ENCODE measurements at places on chromosomes 2 and 18.

- DNase-seq: no peak
Measured at GRCh38 chr2:236045251-236046235, 122.6 kb downstream of the GBX2 start.

- DNase-seq: peak; percentile 88
Measured at GRCh38 chr2:176269319-176270099, at the start of gene MTX2. TSS of gene MTX2 (plus strand) at chr2:176269442. CDS start at chr2:176269630, 188 bp downstream.

GRCh38 chr18:70499218-70499691 is 210.4 kb downstream of the SOCS6 start:
- DNase-seq: no peak

DNA sequence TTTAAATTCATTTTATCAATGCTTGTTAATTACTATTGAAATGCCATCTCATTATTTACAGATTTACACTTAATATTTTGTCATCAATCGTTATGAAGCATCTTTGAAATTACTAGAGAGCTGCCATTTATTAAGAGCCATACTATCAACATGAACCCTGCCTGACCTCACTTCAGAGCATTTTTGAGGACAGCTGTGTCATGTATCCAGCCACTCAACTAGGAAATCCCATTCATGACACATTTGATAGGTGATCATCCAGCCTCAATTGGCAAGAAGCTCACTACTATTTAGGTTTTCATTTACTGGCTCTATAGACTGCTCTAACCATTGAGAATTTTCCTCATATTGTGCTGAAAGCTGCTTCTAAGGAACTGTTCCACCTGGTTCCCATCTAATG is 40.6 kb upstream of the TLK1 start:
- no peak for DNase-seq

GRCh38 chr2:19538411-19538963 is 180.1 kb upstream of the OSR1 start:
- no peak for DNase-seq

DNA sequence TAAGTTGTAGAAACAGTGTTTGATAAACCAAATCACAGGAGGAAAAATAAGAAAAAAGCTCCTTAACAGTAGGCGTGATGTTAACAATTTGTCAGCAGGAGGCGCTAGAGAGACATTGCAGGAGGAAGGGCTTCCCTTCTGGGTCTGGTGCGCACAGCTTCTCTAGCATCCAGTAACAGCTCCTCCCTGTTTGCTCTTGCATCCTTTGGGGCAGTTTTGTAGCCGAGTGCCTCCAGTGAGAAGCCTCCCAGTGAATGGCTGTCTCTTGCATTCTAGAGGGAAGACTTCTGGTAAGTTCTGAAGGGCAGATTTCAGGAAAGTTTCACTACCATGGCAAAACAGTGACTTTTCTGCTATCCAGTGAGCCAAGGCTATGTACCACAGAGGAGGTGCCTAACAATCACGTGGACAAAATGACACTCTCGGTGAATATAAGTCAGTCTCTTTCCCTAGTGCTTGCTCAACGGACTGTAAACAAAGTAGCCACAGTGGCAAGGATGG is 9.5 kb upstream of the ZNF396 start:
- no peak for DNase-seq

DNA sequence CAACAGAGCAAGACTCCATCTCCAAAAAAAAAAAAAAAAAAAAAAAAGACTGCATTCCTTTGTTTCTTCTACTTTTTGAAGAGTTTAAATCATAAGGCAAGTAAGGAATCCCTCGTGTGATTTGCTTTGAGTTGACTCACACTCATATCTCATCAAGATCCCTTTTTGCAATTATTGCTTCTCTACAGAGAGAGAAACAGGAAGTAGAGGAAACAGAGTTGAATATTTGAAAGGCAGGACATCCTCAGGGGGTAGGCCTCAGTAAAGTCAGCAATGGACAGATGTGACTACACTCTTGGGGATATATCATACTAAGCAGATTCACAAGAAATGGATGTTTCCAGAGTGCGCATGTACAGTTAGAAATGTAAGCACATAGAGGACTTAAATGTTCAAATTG is 11.2 kb upstream of the EFR3B start:
- DNase-seq: no peak

DNA sequence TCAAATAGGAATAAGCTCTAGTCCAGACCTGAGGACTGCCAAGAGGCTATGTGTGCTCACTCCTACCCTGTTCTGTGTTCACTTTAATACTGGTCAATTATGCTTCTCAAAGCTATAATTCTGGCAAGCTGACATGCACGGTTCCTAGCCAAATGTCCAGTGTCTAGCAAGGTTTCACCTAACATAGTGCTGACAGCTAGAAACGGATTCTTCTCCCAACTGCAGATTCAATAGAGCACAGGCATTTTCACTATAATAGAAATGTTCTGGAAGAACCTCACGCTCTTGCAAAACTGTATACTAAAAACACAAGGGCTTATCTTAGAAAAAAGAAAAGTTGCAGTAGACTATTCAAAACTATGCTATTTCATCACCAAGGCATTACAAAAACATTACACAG is 45.1 kb downstream of the HDAC4 start:
- DNase-seq: no peak

DNA sequence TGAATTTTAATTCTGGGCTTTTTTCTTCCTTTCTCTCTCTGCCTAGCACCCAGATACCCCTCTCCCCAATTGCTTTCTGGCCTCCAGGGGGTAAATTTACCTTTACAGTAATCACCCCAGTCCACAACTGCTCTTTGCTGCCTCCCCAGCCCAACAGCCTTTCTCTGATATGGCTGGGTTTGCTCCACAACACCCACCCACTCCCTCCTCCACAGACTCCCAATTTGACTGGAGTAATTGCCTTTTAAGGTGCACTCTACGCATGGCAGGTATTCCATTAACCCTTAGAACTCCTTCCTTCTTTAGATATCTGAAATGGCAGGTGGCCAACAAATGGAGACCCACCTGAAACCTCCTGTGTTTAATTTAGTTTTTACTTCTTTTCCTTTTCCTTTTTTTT is 3.6 kb downstream of the CELF4 start:
- DNase-seq: no peak

DNA sequence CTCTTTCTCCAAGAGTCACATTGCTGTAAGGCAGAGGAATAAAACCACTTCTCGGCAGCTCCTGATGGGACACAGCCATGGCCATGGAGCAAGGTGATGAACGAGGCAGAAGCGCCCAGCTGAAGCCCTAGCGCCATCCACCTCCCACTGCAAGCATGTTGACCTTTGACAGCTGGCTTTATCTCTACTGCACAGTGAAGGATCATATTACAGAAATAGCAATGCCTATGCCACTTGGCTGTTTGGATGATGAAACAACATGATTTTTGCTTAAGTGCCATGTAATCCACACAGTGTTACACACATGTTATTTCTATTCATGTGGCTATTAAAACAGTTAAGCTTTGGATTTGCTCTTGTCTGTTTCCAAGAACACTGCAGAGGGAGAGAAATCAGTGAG is 167.7 kb downstream of the VAPA start:
- DNase-seq: no peak

DNA sequence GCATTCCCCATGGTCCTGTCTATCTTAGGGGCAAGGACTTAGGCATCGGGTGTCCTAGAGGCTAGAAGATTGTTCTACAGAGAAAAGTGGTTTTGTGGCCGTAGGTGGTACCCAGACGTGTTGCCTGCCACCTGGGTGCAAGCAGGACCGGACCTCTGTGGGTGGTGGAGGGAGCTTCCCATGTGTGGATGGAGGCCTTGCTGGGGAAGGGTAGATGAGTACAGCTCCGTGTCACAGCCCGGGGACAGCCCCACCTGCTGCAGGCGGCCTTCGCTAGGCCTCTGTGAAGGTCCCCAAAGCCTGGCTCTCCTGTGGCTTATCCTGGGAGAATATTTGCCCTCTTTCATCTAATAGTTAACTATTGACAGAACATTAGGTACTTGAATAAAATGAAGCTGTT is 25.3 kb downstream of the CTIF start:
- DNase-seq: no peak

GRCh38 chr2:433216-433615 is 145.3 kb upstream of the ALKAL2 start:
- no peak for DNase-seq

DNA sequence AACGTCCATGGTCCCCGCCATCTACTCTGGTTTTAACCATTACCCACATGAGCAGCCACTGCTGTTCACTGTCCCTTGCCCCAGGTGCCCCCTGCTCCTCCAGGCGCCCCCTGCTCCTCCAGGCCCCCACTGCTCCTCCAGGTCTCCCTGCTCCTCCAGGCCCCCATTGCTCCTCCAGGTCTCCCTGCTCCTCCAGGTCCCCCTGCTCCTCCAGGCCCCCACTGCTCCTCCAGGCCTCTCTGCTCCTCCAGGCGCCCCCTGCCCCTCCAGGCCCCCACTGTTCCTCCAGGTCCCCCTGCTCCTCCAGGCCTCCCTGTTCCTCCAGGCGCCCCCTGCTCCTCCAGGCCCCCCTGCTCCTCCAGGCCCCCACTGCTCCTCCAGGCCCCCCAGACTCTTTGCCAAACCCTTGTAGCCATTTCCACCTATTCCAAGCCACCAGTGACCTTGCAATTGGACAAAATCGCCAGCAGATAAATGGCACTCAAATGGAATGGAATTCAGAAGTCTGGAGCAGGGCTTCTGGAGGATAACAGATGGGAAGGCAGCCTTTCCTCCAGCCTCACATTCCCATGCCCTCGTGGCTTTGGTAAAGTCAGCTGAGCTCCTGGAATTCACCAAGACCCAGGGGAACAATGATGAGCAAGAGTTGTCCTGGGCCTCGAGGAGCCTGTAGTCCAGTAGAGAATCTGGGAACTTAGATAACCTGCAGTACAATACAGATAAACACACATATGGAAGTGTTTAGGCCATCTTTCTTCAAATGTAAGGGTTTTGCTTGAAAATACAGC is 13.3 kb upstream of the RPL31 start:
- DNase-seq: no peak

DNA sequence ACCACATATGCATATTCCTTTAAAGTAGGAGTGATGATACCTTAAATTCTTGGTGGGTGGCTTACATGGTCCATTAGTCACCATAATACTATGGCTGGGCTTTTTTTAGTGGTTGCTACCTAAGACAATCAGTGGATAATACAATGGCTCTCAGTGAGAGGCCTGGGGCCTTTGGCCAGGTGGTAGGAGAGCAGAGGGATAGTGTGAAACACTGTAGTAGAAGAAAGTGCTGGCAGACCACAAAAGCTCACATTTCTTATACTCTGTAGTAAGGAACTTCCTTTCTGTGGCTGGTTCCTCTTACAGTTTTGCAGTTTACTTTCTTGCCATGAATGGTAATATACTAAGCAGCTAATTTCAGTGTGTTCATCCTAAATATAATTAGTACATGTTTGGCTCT is 583.5 kb downstream of the XIRP2 start:
- no peak for DNase-seq

DNA sequence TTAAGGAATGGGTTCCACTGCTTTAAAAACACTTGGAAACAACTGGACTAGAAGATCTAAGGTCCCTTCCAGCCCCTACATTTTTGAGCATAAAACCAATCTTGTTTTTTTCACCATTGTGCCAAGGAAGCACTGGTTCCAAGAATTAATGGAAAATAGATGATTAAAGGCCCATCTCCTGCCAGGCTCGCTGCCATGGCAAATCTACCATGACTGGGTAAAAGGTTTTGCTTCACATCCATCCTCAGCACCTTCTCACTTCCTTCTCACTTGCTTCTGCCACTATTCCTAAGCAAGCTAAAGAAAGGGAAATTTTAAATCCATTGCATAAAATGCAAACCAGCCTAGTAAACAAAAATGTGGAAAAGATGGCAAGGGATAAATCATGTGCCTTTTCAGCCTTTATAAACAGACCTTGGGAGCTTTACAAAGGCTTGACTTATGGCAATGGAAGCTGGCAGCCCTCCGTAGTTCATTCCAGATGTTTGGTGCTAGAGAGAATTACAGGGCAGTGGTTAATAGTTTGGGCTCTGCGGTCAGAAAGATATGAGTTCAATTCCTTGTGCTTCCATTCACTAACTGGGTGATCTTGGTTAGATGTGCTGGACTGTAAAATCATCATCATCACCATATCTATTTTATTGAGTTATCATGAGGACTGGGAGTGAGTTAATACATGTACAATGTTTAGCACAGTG is 27.0 kb upstream of the ST3GAL5 start:
- no peak for DNase-seq

GRCh38 chr2:98156304-98156703 is 69.3 kb downstream of the VWA3B start:
- no peak for DNase-seq

Measured in right forelimb (tissue), 1 donor.